Naive thymus-derived CD8-positive, alpha-beta T cell (primary cell): ENCODE measurements at places on chromosomes 6 and 20.
A peak's percentile ranks its signal among the peaks of the same experiment; 100 is the strongest.

GRCh38 chr20:43363506-43363905 lies 94.2 kb upstream of the SRSF6 start:
- no peaks in the 10 kb centered on the region for H3K4me1 ChIP-seq
- H3K4me3 ChIP-seq = no peak overlapping the region
- H3K36me3 ChIP-seq = no peaks in the 10 kb centered on the region
- no peak for DNase-seq

- peak overlapping the region; percentile 43 for H3K4me3 ChIP-seq
- DNase-seq = no peak
- H3K36me3 ChIP-seq = no peaks in the 10 kb centered on the region
- peaks cover 27% of the 10 kb centered on the region for H3K4me1 ChIP-seq
- no peaks in the 10 kb centered on the region for H3K27me3 ChIP-seq
These were observed 42.4 kb upstream of the EMILIN3 start for GRCh38 chr20:41408986-41409385.

GRCh38 chr6:87722540-87723169 lies 20.6 kb upstream of the AKIRIN2 start:
- no peak overlapping the region for H3K4me3 ChIP-seq
- no peaks in the 10 kb centered on the region for H3K36me3 ChIP-seq
- H3K27me3 ChIP-seq = peaks cover 1% of the 10 kb centered on the region
- H3K4me1 ChIP-seq = no peaks in the 10 kb centered on the region

DNA sequence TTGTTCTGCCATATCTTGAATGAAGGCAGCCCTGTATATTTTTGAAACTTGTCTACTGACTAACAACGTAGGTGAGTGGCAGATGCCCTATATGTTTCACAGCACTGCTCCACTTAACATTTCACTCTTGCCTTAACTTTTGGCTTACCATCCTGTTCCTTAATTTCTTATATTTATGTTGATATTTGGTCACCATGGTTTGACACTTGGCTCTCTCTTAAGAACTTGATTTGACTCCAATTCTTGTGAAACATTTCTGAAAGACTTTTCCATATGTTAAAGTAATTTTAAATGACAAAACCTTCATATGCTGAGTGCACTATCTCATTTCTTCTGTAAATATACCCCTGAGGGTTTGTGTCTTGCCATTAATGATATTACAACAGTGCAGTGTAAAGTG lies 434.3 kb upstream of the IMPG1 start:
- DNase-seq = no peak
- no peaks in the 10 kb centered on the region for H3K36me3 ChIP-seq
- H3K4me1 ChIP-seq = no peaks in the 10 kb centered on the region
- no peak overlapping the region for H3K4me3 ChIP-seq
- H3K27ac ChIP-seq = no peak overlapping the region
- H3K27me3 ChIP-seq = no peaks in the 10 kb centered on the region

- no peak for DNase-seq
- no peak overlapping the region for H3K27ac ChIP-seq
- H3K4me3 ChIP-seq = no peak overlapping the region
- H3K36me3 ChIP-seq = no peaks in the 10 kb centered on the region
These were observed 345.2 kb upstream of the RSPO3 start for GRCh38 chr6:126773112-126773805.

DNA sequence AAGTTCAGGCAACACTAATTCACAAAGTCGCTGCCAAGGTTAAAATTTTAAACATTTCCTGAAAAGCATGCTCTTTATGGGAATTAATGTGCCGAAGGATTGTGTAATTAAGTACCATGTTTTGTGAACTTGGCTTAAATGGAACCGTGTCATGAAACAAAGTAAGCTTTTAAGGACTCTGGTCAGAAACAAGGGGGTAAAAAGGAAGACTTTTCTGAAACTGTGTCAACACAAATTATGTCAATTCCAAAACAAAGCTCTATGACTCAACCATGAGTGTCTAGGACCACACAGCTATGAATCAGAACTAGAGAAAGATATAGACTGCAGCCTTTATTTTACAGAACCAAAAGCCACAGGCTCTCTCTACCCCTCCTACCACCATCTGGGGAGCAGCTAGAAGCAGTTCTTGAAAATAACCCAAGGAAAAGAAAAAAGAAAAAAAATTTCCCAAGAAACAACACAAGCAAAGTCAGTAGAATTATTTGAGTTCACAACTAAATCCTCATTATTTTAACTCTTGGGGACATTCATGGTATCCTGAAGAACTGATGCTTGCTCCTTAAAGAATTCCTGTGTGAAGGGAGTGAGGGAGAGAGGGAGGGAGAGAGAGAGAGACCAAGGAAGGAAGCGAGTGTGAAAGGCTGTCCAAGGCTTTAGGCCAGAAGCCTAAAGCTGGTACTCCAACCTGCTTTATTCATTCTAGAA lies 81.9 kb downstream of the ZMYND8 start:
- no peak overlapping the region for H3K4me3 ChIP-seq
- H3K27ac ChIP-seq = peak overlapping the region; percentile 95
- DNase-seq = no peak
- no peaks in the 10 kb centered on the region for H3K27me3 ChIP-seq

DNA sequence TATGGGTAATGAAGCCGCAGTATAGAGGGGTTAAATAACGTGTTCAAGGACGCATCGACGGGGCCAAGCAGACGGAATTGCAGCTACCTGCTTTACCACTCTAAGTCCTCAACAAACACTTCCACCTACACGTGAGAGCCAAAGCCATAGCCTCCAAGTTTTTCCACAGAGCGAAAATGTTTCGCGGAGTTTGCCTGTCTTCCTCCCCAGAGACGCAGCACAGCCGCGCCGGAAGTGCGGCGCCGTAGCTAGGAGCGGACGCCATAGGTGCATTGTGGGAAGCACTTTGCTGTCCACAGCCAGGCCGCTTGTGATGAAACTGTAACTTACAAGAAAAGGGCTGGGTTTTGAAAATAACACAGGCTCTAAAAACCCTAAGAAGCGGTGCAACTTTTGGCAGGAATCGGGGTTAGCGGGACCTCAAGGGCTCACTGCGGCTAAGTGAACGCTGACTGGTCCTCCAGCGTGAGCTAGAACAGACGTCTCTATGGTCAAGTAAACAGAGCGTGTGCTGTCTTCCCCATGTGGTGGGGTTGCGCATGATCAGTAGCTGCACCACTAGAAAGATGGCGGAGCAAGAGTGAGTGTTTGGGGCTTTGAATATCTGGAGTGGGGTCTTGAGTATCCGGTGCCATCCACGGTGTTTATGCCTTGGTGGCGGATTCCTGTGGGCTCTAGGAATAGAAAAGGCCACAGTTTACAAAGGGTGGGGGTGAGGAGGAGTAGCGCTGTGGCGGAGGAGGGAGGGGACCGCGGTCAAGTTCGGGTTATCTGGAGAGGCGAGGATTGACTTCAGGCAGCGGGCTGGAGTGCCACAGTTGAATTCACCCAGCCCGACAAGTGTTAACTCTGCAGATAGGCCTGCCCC lies at the start of gene RPL7L1:
Gene RPL7L1, plus strand, starts transcription at position 245 of the 868 bp plus-strand sequence. Its CDS starts 295 bp downstream, at position 540.
- no peaks in the 10 kb centered on the region for H3K27me3 ChIP-seq
- peaks cover 37% of the 10 kb centered on the region for H3K4me1 ChIP-seq
- peaks cover 32% of the 10 kb centered on the region for H3K36me3 ChIP-seq
- H3K4me3 ChIP-seq = peak within 1 kb of the TSS; percentile 99
- DNase-seq = peak; percentile 83

DNA sequence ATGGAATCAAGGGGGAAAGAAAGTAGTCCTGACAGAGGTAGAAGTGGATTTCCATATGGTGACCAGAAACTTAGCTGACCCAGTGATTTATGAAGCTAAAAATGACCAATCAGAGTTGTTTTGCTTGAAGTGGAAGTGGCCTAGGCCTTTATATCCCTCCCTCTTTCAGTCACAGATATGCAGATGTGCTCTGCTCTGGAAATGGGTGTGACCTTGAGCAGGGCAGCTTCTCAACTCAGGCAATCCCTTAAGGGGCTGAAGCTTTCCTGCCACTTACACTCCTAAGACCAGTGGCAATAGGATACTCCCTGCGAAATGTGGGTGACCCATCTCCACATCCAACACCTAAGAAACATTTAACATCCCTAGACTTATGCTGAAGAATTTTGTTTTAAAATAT lies 256.6 kb downstream of the EYS start:
- no peaks in the 10 kb centered on the region for H3K27me3 ChIP-seq
- no peaks in the 10 kb centered on the region for H3K36me3 ChIP-seq
- no peak for DNase-seq
- no peak overlapping the region for H3K27ac ChIP-seq
- no peaks in the 10 kb centered on the region for H3K4me1 ChIP-seq

GRCh38 chr20:64205611-64206026 lies 41.4 kb downstream of the MYT1 start:
- no peak overlapping the region for H3K27ac ChIP-seq
- no peak for DNase-seq
- H3K27me3 ChIP-seq = peaks cover 3% of the 10 kb centered on the region
- no peak overlapping the region for H3K4me3 ChIP-seq
- H3K36me3 ChIP-seq = no peaks in the 10 kb centered on the region

GRCh38 chr20:45771182-45771759 lies 20.4 kb downstream of the WFDC3 start:
- H3K27me3 ChIP-seq = peaks cover 14% of the 10 kb centered on the region
- H3K27ac ChIP-seq = no peak overlapping the region
- no peaks in the 10 kb centered on the region for H3K36me3 ChIP-seq
- peaks cover 5% of the 10 kb centered on the region for H3K4me1 ChIP-seq

DNA sequence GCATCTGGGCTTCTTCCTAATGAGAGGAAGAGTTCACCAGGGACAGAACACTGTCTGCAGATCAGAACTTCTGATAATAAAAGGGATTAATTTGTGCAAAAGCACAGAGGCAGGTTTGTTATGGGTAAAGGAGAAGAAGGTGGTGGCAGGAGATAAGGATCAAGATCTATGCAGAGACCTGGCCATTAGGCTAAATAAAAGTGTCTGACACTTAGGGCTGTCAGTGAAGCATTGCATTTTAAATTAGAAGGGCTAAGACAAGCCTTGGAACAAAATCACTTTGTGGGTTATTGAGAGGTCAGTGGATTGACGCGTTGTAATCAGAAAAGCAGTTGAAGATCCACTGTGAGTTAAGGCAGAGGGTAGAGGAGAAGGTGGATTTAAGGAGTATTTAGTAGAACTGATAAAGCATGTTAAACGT lies 76.8 kb downstream of the MAP3K4 start:
- H3K36me3 ChIP-seq = peaks cover 39% of the 10 kb centered on the region
- H3K4me1 ChIP-seq = peaks cover 2% of the 10 kb centered on the region
- no peak overlapping the region for H3K27ac ChIP-seq
- no peak overlapping the region for H3K4me3 ChIP-seq
- H3K27me3 ChIP-seq = no peaks in the 10 kb centered on the region

- no peak overlapping the region for H3K4me3 ChIP-seq
- no peak for DNase-seq
- no peaks in the 10 kb centered on the region for H3K27me3 ChIP-seq
- H3K36me3 ChIP-seq = no peaks in the 10 kb centered on the region
- no peaks in the 10 kb centered on the region for H3K4me1 ChIP-seq
These were observed 218.9 kb downstream of the PLCB4 start for GRCh38 chr20:9287826-9288225.

GRCh38 chr6:116572162-116572561 lies 858 bp downstream of the RWDD1 start:
- H3K27me3 ChIP-seq = no peaks in the 10 kb centered on the region
- peak overlapping the region; percentile 100 for H3K27ac ChIP-seq
- H3K4me1 ChIP-seq = peaks cover 57% of the 10 kb centered on the region
- no peak for DNase-seq

DNA sequence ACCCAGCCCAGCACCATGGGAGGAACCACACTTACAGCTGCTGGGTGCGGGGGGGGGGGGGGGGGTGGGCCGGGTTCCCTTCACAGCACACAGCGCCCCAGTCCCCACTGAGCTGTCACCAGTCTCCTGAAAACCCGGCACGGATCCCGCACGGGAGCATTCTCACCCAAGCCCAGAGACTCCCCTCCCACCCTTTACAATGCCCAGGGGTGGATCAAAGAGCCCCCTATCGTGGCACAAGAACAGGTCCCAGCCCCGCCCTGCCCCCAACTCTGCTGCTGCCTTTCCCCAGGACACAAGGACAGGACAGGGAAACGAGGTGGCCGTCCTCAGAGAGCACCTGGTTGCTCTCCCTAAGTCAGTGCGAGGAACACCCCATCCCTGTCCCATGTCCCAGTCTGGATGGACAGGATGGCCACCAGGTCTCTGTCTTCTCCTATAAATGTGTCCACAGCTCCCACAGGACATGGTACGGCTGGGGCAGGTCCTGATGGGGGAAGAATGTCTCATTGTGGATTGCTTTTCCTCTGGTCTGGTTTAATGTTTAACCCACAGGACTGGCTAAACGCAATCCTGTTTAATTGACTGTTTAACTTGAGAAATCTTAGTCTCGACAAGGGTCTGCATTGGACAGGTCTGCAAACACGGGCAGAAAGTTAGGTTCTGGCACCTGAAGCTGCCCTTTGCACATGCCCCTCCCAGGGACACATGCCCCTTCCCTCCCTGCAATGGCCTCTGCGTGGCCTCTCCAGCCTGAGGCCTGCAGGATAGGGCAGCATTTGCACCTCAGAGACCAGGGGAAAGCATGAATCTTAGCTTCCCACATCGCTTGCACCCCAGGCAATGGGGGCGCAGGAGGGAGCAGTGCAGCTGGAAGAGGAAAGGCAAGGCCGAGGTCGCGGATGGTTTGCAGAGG lies 45.3 kb downstream of the DACT2 start:
- no peaks in the 10 kb centered on the region for H3K36me3 ChIP-seq
- no peak for DNase-seq
- H3K4me3 ChIP-seq = no peak overlapping the region
- no peak overlapping the region for H3K27ac ChIP-seq

GRCh38 chr6:121816906-121817540 lies 381.6 kb downstream of the GJA1 start:
- H3K36me3 ChIP-seq = peaks cover 5% of the 10 kb centered on the region
- peaks cover 8% of the 10 kb centered on the region for H3K27me3 ChIP-seq
- no peak overlapping the region for H3K4me3 ChIP-seq
- H3K4me1 ChIP-seq = no peaks in the 10 kb centered on the region
- DNase-seq = no peak

DNA sequence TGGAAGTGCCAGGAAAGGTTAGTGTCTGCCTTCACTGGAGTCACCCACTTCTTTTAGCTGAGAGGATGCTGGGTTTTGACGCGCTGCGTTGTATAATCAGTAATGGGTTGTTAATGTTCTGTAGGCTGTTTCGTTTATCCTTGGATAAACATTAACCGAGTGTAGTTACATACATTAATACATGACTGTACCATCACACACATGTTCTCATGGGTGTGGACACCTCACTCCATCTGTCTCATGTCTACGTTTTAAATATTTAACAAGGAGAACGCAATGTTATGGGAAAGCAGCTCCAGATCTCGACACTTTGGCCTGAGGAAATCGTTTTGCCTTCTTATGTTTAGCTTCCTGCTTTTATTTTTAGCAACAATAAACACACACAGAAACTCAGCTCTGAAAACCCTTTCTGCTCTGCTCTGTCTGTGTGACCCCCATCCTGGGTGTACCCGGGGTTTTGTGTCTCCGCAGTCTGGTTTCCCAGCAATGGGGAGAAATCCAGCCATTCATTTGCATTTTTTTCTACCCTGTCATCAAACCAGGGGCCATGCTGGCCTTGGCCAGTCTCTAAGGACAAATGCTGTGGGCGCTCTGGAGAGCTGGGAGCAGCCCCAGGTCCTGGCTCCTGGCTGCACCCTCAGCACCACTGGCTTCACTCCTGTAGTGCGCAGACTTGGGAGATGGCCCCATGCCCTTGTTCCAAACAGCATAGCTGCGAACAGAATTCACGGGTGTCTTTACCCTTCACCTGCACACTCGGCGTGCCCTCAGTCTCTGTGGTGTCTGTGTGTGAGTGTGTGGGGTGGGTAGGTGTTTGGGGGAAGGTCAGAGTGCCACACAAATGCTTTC lies 110.8 kb downstream of the ERMARD start:
- H3K27ac ChIP-seq = peak overlapping the region; percentile 31
- no peak for DNase-seq
- H3K36me3 ChIP-seq = peaks cover 6% of the 10 kb centered on the region
- peaks cover 1% of the 10 kb centered on the region for H3K27me3 ChIP-seq
- H3K4me3 ChIP-seq = no peak overlapping the region
